ENCODE measurements at places on chromosomes 6 and 20. TPM values are rescaled to one million over a fixed set of nuclear protein-coding genes. Genes with fewer than 3 reads are reported as not detected.

The CLVS2 gene
- total RNA-seq = not detected

The SPTLC3 gene
- total RNA-seq = not detected

The CALHM6 gene
- 13.9 TPM for total RNA-seq

The MRPL2 gene
- 87.4 TPM for total RNA-seq

The TRAPPC3L gene
- total RNA-seq = not detected

The ISM1 gene
- total RNA-seq = 0.50 TPM

The ATP6V1G2 gene
- 4.1 TPM for total RNA-seq

The MYL9 gene
- total RNA-seq = 0.57 TPM

The LY6G5C gene
- 1.8 TPM for total RNA-seq

- no peak for DNase-seq
Measured at GRCh38 chr20:51134405-51134804, 111.5 kb upstream of the KCNG1 start.

DNA sequence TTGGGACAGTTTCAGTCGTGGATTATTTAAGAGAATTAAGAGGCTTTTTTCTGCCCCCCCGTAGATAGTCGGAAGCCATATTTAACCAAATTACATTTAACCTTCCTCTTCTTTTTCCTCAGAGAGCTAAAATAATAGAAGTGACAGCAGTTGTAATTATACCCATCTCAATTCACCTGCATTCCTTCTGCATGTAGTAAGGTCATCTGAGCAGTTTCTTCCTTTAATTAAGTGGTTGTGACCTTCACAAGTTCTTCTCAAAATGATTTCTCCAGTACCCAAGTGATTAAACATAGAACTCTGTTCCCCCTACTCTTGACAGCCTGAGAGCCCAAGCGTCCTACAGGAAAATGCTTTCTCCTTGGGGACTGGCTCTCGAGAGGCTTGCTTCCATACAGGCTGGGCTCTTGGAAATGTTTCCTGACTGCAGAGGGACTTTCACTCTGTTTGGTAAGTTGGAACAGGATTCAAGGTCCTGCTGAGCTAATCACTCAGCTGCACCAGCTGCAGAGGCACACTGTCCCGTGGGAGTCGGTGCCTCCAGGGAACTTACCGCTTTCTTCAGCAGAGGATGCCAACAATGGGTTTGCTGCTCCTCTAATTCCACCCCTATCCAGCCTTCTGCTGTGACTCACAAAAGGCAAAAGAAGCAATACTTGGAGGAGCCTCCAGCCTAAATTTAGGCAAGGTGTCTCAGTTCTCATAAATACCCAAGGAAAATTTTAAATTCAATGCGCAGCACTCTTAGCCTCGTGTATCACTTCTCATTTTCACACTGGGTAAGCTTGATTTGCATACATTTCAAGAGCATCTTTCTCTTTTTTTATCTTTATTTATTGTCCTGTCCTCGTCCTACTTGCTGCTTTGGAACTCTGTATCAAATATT lies 414.9 kb downstream of the KIF16B start:
- DNase-seq = no peak

DNA sequence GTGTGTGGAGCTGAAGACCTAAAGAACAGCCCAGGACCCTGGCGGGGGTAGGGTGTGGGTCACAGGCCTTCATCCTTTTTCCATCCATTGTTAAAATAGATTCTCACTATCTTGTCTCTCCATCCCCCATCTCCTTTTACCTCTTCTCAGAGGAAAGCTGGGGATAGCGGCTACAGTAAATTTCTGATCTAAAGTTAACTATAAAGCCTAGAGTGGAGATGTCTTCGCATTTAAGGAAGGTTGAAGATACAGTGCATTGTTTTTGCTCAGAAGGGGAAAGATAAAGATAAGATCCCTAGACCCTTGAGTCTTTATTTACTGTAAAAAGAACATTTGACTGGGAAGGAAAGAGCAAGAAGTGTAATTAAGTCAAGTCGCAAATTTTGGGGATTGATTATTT lies 8.6 kb downstream of the FOXA2 start:
- DNase-seq = no peak

- DNase-seq = no peak
Measured at GRCh38 chr20:50415516-50416268, 94.5 kb upstream of the PTPN1 start.

- no peak for DNase-seq
Measured at GRCh38 chr6:150195996-150196417, 53.2 kb downstream of the PPP1R14C start.

GRCh38 chr6:131103296-131103695 lies 32.0 kb upstream of the AKAP7 start:
- no peak for DNase-seq

GRCh38 chr20:13694420-13695150 lies 55.9 kb upstream of the TASP1 start:
- DNase-seq = no peak
